ENCODE measurements at places on chromosomes 7 and 10.

GRCh38 chr10:119189811-119190282, 11.2 kb upstream of the PRDX3 start:
- DNase-seq: no peak

DNA sequence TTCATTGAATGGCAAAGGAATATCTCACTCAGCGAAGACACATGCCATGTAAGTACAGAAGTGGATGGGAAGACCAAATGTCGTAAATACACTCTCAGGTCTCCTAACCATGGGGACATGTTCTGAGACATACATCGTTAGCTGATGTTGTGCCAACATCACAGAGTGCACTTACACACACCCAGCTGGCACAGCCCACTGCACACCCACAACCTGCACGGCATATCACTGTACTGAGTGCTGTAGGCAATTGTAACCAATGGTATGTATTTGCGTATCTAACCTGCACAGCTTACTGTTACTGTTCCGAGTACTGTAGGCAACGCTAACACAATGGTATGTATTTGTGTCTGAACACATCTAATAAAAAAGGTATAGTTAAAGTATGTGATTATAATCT, 550.4 kb downstream of the PTPRN2 start:
- DNase-seq: no peak

DNA sequence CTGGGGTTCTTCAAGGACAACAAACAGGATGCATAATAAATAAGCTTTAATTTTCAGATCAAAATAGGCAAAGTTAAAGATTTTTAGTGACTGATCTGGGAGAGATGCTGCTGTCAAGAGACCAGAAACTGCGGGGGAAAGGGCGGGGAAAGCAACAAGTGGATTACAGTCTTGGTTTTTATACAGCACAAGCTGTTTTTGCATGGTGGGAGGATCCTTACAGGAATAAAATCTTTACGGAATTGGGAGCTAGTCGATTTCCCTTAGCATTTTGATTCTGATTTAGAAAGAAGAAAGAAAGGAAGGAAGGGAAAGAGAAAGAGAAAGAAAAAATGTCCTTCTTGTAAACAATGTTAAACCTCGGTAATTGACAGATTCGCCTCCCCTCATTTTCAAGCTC, 242.3 kb upstream of the SP8 start:
- no peak for DNase-seq

GRCh38 chr10:31197886-31198285, 121.1 kb upstream of the ZEB1 start:
- no peak for DNase-seq

GRCh38 chr10:51273574-51273973, 199.3 kb downstream of the PRKG1 start:
- no peak for DNase-seq

GRCh38 chr7:33578881-33579672, 326.3 kb upstream of the BMPER start:
- no peak for DNase-seq

GRCh38 chr10:62317257-62317656, 48.6 kb upstream of the RTKN2 start:
- no peak for DNase-seq

GRCh38 chr10:98273057-98273850, 5.3 kb upstream of the LOXL4 start:
- no peak for DNase-seq

DNA sequence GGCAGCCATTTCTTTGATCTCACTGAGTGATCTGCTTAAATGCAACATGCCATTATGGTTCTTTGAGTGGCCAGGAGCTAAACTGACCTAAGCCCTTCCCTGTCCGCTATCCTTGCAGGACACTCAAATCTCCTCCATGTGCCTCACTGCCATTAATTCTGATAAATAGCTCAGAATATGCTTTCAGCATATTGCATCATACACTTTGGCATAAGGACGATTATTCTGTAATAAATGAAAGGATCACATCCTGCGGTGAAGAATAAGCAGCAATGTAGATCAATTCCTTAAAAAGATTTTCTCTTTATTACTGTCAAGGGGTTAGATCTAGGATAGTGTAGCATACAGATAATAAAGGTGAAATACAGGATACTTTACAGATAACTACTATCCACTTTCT, 231.8 kb upstream of the CTBP2 start:
- DNase-seq: no peak

DNA sequence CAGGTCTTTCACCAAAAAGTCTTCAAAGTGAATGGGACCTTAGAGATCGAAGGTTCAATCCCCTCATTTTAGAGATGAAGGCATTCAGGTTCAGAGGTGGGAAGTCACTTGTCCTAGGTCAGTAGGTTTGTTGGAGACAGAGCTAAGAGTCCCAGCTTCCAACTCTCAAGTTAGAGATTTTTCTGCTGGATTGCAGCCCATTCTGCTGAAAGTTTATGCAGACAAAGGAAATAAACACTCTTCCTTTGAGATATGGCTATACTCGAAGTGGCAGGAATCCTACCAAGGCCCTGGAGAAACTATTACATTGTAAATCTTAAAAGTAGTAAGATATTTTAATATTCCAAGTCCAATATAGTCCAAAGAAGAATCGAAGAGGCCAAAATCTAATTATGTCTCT, 64.4 kb downstream of the LYZL1 start:
- DNase-seq: no peak

GRCh38 chr10:118047157-118047719, 497 bp upstream of the RAB11FIP2 start:
- DNase-seq: no peak

DNA sequence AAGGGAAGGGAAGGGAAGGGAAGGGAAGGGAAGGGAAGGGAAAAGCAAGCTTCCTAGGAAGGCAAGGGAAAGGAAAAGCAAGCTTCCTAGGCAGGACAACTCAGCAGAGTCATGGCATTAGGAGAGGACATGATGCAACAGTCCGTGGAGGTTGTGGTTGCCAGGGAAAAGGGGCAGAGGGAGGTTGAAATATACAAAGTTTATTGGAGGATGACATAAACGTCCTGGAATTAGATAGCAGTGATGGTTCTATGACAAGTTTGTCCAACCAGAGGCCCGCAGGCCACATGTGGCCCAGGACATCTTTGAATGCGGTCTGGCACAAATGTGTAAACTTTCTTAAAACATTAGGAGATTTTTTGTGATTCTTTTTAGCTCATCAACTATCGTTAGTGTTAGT, 59.8 kb upstream of the OPN4 start:
- DNase-seq: peak; percentile 10

DNA sequence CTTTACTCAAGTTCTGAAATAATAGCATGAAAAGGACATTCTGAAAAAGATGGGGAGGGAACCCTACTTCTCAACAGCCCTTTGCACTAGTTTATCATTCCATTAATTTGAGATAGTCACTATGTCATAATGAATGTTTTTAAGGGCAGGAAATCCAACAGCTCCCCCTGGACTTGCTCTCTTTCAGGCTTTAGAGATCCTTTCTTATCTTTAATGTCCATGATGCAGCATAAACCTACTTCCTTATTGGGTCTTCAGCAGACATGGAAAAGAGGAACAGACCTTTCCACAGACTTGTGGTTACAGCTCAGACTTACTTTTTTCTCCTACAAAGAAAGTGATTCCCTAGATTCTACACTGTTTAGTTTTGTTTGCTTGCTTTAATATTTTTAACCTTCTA, 87.3 kb downstream of the IDE start:
- no peak for DNase-seq

- DNase-seq: no peak
These were observed 93.8 kb downstream of the CUX1 start for GRCh38 chr7:101910991-101911799.

- DNase-seq: no peak
These were observed 224.0 kb upstream of the GRB10 start for GRCh38 chr7:51006483-51007235.
